Upper lobe of right lung (tissue), 1 donor: ENCODE measurements at places on chromosomes 16 and 17.

DNA sequence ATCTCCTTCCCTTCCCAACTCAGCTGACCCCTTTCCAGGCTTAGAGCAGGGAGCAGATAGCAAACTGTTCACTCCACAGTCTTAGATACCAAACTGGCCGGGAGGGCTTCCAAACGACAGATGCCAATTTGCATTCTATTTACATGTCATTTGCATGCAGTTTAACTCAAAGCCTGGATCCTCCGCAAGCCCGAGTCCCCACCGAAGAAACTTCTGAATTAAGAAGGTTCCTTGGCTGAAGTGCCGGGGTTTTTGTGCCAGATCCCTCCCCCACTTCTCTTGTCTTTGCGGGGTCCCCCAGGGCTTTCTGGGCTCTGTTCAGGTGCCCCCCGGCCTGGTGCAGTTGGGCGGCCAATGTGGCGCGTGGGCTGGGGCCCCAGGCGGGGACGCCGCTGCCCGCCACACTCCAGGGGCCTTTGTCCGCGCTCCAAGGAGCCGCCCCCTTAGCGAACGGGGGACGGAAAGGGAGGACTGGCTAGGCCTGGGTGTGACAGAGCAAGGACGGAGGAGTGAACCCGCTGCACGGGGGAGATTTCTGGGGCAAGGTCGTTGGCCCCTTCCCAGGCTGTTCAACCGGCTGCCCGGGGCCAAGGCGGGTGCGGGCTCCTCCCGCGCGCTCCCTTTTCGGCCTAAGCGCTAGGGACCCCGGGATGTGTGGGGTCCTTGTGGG is 1.2 kb downstream of the GPRC5B start:
- no peak for DNase-seq

- DNase-seq: no peak
Measured at GRCh38 chr17:412211-413015, 59.8 kb upstream of the RPH3AL start.

- DNase-seq: no peak
Measured at GRCh38 chr17:51608251-51608933, 348.0 kb downstream of the UTP18 start.

- no peak for DNase-seq
Measured at GRCh38 chr16:11181899-11182279, 74.1 kb downstream of the SOCS1 start.

GRCh38 chr16:84198401-84198800 is 7.4 kb downstream of the ADAD2 start:
- no peak for DNase-seq

DNA sequence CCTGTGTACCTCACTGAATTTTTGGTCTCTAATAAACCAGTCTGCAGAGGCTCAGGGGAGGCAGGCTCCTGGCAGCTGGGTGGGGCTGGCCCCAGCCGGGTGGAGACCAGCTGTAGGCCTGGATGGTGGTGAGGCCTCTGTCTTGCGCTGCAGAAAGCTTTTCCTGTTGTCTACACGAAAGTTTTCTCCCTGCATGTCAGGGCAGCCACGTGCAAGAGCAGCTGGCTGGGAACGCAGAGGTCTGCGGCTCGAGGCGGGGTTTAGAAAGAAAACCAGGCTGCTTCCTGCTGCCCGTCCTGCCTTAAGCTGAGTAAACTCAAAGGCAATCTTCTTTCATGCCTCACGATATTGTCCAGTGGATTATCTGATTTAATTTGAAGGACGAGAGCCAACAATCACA is 2.4 kb downstream of the SERPINF1 start:
- DNase-seq: peak; percentile 74

- no peak for DNase-seq
Measured at GRCh38 chr17:9162275-9162985, 141.1 kb downstream of the NTN1 start.

- no peak for DNase-seq
Measured at GRCh38 chr16:6020162-6020985, 922.8 kb upstream of the EEF2KMT start.

DNA sequence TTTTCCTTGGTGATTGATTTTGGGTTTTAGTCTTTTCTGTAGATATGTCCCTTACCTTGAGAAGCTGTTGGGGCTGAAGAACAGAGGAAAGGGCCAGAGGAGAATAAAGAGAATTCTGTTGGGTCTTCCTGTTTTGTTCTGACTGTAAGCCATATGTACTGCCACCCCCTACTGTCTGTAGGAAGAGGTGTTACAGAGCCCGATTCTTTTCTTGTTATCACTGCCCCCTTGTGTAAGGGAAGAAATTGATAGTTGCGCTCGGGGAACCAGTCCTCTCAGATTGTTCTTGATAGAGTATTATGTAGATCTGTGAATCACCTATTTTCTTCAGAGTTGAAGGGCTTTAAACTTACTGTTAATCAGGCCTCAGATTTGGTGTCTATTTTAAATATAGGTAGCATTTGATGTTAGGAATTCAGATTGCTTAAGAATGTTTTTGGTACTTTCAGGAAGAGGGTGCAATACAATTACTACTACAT is 2.4 kb downstream of the TANC2 start:
- DNase-seq: no peak

DNA sequence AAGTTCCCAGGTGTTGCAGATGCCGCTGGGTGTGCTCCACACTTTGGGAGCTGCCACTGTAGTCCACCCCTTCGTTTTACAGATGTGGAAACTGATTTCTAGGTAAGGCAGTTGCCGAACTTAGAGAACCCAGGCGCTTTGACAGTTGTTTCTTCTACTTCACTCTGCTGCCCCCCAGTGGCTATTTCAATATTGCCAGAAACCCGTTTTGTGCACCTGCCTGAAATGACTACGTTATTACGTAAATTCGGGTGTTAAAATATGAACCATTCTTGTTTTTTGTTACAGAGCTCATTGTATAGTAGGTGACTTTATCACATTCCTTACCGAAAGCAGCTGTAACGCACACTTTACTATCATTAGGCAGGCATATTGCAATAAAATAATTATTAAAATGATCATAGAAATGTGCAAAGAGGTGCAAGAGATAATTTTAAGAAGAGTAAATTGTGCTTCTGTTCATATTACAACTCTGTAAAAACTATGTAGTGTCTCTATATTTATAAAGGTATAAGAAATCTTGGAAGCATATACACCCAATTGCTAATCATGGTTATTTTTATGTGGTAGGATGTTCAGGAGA is 44.9 kb downstream of the OTOA start:
- peak; percentile 67 for DNase-seq

DNA sequence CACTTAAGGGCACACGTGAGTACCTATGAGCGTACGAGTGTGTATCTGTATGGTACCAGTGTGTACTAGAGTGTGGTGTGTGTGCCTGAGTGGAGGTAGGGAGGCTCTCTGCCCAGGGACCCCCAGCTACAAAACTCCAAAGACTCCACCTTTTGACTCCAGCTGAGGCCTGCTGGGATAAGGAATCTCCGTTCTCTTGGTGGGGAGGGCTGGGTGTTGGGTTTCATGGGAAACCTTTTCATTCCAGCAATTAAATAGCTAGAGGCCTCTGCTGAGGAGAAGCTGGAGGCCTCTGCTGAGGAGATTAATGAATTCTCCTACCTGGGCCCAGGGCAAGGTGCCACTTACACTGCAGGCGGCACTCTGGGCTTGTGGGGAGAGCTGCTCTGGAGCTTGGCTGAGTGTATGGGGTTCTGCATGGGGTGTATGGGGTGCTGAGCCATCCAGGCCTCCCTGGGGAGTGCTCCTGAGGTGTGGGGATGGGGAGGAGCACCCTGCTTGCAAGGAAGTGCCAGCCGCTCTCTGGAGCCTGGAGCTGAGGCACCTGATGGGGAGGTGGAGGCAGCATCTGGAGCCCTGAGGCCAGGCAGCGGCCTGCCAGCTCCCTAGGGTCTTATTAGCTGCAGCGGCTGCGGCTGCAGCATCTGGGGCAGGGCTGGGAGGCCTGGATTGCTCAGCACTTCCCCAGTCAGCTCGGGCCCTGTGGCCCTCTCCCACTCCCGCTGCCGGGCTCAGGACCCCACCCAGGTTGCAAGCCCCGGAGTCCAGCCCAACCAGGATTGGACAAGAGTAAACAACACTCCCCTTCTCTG is 4.6 kb downstream of the ANKRD13B start:
- DNase-seq: no peak

DNA sequence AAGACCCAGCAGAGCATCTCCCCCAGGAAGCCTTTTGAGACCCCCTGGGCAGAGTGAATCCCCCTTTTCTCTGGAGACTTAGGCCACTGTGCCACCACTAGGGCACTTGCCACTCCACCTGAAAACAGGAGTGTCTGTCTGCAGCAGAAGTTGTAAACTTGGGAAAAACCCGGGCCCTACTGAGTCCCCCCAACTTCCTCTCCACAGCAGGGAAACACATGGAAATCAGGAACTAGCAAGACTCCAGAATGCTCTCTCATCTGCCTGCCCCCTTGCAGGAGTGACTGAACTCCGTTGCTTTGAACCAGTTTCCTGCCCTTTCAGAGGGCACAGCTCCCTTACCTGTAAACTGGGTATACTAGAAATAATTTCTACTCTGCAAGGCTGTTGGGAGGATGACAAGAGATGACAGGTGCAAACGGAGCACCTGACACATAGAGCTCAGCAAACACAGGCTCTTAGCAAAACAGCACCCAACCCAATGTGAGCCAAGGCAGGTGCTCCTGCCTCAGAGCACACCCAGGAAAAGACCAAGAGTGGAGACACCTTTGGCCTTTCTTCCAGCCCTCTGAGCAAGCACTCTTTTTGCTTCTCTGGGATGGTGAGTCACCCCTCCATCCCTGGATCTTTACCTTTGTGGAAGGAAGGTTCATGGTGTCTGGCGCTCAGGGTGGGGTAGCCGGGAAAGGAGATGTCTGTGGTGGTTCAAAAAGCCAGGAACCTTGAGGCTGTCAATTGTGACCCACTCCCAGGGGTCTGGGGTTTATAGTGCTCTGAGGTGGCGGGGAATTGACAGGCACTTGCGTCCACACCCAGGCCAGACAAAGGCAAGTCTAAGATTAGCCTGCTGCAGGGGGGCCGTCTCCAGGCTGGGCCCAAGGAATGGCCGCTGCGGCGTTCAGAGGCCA is at the start of gene HCRT:
Gene HCRT, minus strand, starts transcription at position 740 of the 908 bp plus-strand sequence. Its CDS starts 87 bp downstream, at position 653.
- DNase-seq: no peak

DNA sequence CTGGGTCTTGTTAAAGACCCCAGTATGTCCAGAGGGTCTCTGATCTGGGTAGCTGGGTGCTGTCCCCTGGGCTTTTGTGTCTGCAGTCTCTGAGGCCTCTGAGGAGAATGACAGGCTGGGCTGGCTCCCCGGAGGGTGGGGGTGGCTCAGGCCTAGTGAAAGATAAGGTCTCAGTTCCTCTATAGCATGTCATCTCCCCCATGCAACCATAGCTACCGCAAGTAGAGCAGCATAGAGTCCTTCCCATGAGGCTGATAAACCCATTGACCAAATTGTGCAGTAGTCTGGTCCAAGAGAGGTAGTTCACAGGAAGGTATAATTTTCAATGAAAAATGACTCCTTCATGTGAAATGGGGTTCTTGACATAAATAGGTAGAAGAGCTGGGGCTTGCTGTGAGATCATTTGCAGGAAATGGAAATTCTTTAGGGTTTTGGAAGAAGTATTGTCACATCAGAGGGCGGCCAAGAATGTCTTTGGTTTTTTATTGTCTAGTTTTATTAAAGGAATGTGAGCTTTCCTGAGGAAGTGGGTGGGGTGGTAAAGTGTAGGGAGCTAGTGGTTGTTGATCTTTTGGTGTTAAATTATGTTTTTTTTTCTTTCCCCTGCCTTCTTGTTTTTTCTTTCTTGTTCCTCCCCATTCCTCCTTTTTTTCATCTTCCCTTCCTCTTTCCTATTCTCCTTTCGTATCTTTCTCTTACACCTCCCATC is 21.0 kb downstream of the SLC7A6OS start:
- no peak for DNase-seq

GRCh38 chr17:30580916-30581315 is 103.7 kb downstream of the GOSR1 start:
- no peak for DNase-seq

- DNase-seq: peak; percentile 65
Measured at GRCh38 chr17:42537156-42537805, 1.2 kb downstream of the NAGLU start.

- peak; percentile 58 for DNase-seq
Measured at GRCh38 chr17:17352836-17353624, 49.9 kb downstream of the NT5M start.

DNA sequence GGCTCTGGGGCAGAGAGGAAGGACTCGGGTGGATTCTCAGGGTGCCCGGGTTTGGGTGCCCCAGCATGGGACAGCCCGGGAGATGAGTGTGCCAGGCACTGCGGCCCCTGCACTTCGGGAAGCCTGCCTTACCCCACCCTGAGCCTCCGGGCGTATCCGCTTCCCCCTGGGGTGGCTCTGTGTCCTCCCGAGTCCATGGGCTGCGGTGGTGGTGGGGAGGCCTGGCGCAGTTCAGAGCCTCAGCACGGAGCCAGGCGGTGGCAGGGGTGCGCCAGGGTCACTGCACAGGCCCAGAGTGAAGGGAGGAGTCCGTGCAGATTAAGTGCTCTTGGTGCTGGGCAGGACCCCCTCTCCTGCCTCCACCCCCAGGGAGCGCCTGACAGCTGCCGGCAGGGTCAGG is 20.7 kb downstream of the MYBBP1A start:
- DNase-seq: no peak

DNA sequence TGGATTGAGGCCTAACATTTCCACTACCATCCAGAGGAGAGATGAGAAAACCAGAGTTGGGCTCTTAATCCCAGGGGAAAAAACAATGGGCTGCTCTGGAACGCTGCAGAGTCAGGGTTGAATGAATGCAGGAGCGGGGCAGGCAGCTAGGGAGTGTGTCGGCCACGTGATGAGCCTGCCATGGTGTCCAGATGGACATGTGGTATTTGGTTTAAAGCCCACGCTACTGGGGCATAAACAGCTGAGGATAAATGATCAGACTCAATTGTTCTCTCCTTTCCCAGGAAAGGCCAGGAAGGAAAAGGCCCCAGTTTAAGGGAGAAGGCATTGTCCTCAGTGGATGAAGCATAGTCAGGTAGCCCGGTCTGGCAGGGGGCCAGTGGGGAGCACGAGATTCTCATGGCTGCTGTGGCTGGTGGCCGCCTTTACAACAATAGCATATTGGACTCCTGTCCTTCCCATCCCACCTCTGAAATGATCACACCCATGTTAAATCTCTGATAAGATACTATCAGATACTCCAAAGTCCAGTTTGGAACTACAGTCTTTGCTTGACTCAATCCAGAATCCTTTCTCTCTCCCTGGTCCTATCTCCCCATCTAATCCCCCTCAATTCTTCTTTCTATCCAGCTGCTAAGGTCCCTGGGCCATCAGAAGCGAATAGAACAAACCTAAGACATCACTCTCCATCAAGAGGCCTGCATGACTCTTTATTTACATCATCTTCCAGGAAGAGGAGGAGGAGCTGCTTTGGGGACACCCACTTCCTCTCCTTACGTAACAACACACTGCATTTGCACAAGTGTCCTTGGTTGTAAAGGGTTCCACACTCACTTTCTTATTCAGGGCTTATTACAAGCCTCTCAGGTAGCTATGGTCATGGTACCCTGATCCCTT is 20.4 kb downstream of the CA4 start:
- no peak for DNase-seq
